Globus pallidus (tissue), 1 donor: ENCODE measurements at places on chromosomes 2 and 18.

- DNase-seq = no peak
Observed at GRCh38 chr2:173851141-173851641, 114.0 kb downstream of the SP3 start.

DNA sequence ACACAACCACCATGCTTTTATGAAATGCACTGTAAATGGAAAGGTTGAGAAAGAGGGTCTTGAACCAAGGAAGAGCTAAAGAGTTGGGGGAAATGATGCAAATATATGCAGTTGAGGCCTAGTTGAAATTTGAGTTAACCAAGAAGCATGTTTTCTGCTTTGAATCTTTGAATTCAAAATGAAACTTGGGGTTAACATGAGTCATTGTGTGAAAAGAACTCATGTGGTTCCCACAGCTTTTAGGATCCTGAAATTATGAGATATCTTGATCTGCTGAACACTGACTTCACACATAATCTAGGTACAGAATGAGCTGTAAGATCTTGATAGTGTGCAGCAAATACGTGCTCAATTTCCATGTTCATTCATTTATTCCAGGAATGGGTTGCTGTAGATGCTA is 422.9 kb upstream of the TRIB2 start:
- no peak for DNase-seq

GRCh38 chr18:56637711-56638231 is 621 bp downstream of the TXNL1 start:
- DNase-seq = peak; percentile 35

GRCh38 chr2:126381091-126381490 is 274.9 kb upstream of the GYPC start:
- DNase-seq = peak; percentile 66

GRCh38 chr2:45232818-45233217 is 223.6 kb upstream of the SIX2 start:
- DNase-seq = no peak

GRCh38 chr2:96801005-96801785 is 14.9 kb upstream of the CNNM3 start:
- peak; percentile 45 for DNase-seq

DNA sequence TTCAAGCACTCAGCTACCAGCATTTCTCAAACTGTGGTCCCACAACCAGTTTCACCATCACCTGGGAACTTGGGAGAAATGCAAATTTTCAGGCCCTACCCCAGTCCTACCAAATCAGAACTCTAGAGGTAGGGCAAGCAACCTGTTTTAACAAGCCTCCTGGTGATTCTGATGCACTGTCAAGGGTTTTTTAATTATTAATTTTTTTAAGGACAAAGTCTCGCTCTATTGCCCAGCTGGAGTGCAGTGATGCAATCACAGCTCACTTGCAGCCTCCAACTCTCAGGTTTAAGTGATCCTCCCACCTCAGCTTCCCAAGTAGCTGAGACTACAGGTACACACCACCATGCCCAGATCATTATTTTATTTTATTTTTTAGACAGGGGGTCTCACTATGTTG is 7.8 kb downstream of the ACMSD start:
- DNase-seq = no peak

DNA sequence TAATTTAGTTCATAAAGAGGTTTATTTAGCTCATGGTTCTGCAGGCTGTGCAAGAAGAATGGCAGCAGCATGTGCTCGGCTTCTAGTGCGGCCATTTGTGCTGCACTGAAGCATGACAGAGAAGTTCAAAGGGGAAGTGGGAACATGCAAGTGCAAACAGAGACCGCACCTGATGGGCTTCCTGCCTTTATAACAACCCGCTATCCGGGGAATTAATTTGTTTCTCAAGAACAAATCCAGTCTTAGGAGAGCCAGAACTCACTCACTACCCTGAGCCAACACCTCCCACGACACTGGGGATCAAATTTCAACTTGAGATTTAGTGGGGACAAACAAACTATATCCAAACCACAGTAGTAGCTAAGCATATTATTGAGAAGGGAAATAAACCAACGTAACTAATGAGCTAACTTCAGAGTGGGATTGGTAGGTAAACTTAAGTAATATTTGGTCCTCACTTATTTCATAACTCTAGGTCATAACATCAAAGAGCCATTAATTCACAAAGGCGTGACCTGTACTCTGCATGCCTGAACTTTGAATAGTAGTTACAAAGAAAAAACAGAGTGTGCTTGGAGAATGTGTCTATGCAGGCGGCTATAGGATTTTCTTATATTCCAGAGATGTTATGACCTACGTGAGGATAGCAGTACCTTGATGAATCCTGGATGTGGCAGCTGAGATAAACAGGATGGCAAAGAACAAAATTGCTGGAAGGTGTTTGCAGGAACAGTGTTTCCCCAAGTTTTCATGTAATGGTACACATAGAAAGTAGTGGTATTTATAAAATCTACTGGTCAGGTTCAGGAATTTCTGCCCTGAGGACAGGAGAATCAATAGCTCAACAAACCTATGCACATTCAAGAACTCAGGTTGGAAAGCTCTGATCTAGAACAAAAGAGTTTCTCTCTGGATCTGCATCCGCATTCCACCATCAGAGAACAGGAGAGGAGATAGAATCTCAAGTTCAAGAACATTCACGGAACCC is 845.9 kb upstream of the ID2 start:
- DNase-seq = no peak

DNA sequence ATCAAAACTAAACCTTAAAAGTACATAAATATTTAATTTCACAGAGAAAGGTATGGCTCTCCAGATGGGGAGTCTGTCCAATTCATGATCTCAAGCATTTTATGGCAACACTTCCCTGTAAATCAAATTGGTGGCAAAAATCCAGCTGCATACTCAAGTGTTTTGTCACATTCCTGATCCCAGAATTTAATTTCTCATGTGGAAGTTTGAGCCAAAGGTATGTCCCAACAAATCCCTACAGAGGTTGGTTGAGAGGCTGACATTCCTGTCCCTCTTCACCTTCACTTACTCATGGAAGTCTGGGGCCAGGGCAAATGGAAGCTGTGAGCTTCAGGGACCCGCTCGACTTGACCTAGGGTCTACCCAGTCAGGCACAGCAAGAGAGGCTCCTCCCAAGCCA is 17.7 kb downstream of the KLF7 start:
- DNase-seq = no peak

- DNase-seq = no peak
Observed at GRCh38 chr18:46464926-46465655, 191.9 kb downstream of the LOXHD1 start.

- no peak for DNase-seq
Observed at GRCh38 chr18:69022426-69022825, 224.5 kb downstream of the CCDC102B start.

GRCh38 chr2:96153991-96154431 is 8.8 kb upstream of the DUSP2 start:
- no peak for DNase-seq

DNA sequence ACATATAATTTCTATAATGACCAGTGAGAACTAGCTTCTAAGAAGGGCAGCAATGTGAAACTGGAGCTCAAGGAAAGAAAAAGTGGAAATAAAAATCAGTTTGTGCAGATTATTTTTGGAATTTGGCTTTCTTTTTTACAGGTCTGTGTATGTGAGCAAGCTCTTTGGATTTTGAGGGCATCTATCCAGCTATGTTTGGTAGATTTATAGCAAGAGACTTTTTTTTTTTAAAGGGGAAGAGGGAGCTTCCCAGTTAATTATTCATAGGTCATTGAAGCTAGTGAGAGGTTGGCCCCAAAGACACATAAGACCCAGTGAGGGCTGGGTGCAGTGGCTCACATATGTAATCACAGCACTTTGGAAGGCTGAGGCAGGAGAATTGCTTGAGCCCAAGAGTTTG is 24.0 kb upstream of the COLEC12 start:
- no peak for DNase-seq

DNA sequence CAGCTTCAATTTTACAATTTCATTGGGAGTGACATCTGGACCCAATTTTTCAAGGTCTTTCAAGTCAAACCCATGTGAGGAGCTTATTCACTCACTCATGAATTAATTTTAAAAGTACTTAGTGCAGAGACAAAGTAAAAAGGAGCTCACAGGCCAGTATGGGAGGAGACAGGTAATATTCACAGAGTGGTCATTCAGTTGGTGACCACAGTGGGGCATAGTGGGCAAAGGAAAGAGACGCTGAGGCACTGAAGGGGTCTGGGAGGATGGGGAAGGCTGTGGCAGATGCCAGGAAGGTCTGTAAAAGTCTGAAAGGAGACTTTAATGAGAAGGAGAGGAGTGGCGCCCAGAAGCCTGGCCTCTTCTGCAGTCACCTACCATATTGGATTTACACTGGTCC is 76.0 kb downstream of the CD8B2 start:
- DNase-seq = no peak

DNA sequence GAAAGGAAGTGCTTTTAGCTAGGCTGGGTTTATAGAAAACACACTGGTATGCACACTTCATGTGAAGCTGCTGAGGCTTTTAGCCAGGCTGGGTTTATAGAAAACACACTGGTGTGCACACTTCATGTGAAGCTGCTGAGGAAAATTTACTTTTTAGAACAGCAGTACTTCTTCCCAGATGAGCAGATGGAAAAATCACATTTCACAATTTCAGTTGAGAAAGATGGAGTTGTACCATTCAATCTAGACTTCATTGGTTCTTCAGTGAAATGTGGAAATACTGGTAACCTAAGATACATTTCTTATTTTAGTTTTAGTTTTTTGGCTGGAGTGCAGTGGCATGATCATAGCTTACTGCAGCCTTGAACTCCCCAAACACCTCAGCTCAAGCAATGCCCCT is 11.1 kb downstream of the SNTG2 start:
- no peak for DNase-seq

DNA sequence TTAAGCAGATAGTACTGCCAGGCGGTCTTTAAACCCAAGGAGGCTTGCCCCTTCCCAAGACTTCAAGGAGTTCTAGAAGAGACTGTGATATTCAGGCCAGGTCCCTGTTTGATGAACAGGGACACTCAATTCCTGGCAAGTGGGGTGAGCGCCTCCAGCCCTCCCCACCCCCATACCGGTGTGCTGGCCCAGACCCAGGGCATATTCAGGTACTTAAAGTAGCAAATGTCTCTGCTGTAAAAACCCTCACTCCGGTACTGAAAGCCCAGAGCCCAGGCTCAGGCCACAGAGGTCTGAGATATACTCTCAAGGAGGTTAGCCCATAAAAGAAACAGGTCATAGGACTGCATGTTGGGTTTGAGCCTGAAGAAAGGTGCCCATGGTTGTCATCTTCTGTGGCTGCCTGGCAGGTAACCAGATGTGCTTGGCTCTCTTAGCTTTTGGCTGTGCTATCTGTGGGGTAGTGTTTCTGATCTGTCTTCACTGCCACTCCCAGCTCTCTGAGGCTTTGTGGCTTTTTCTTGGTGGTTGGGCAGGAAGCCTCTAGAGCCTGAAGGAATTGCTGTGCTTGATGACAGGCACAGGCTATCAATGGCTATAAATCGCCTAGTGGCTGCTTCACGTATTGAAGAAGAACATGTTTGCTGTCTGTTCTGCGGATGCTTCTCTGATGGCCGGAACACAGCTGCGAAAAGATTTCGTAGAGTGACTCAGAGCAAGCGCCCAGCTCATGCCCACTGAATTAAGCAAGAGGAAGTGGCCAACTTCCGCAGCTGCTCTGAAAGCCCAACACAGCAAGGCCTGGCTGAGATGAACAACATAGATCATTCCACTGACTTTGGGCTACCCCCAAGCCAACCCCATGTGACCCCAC is 63.3 kb upstream of the ALPP start:
- DNase-seq = peak; percentile 72

- DNase-seq = peak; percentile 7
Observed at GRCh38 chr18:40935423-40935822, 1019.6 kb upstream of the PIK3C3 start.

- DNase-seq = no peak
Observed at GRCh38 chr2:200155652-200156051, 150.8 kb upstream of the SPATS2L start.

DNA sequence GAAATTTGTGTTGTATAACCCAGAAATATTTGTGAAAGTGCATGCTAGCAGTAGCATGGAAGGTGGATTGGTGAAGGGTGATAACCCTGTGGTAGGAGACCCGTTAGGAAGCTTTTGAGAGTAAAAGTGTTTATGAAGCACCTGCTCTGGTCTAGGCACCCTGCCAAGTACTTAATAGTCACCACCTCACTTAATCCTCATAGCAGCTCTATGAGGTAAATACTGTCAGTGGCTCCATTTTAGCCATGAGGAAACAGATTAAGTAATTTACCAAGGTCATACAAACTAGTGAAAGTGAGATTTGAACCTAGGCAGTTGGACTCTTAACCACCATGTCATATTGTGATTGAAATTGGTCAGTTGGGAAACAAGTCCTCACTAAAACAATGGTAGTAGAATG is 66.8 kb downstream of the TET3 start:
- DNase-seq = no peak

- DNase-seq = no peak
Observed at GRCh38 chr18:13603304-13604019, 122.9 kb downstream of the FAM210A start.

DNA sequence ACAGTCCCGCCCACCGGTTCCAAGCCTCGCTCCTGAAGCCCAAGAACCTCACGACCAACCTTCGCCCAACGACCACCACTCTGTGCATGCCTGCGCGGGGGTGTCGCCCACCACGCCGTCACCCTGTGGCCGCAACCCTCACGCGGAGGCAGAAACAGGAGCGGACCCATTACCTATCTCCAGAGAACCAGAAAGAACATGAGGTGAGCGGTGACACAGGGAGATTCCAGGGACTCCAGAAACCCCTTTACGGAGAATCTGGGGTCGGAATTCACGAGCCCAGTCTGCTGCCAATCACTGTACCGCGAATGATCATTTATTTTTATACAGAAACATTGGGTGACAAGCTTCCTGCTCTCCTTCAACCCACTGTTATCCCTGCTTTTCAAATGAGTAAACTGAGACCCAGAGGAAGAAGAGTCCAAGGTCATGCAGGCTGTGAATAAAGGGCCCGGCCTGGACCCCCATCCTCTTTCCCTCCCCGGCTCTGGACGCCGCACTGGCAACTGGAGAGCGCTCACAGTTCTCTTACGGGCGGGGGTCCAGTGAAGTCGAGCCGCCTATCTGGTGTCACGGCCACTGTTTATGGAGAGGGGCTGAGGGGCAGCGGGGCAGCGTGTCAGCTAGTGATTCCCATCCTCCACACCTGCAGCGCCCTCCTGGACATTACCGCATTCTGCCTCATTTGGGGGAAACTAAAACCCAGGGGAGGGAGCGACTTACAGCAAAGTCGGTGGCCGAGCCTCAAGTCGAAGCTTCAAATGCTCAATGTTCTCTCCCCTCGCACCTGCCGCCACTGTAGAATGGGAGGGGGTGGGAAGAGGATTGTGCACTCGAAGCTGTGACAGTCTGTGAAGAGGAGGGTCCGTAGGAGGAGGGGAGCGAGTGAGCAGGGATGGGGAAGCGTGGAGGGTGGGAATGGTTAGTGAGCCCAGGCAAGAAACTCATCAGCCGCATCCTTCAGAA is 723 bp upstream of the SLC30A3 start:
- DNase-seq = no peak
